Pancreas (tissue), 10 donors: ENCODE measurements at places on chromosomes 11 and 22. TPM values are rescaled to one million over a fixed set of nuclear protein-coding genes. Genes with fewer than 3 reads are reported as not detected.

The MMP12 gene
- total RNA-seq: 0.12 TPM

- no peaks in the 10 kb centered on the region for H3K4me1 ChIP-seq
- no peaks in the 10 kb centered on the region for H3K36me3 ChIP-seq
- H3K27ac ChIP-seq: no peak overlapping the region
- no peak overlapping the region for H3K4me3 ChIP-seq
These were observed 525.8 kb upstream of the FAT3 start for GRCh38 chr11:91698845-91699244.

DNA sequence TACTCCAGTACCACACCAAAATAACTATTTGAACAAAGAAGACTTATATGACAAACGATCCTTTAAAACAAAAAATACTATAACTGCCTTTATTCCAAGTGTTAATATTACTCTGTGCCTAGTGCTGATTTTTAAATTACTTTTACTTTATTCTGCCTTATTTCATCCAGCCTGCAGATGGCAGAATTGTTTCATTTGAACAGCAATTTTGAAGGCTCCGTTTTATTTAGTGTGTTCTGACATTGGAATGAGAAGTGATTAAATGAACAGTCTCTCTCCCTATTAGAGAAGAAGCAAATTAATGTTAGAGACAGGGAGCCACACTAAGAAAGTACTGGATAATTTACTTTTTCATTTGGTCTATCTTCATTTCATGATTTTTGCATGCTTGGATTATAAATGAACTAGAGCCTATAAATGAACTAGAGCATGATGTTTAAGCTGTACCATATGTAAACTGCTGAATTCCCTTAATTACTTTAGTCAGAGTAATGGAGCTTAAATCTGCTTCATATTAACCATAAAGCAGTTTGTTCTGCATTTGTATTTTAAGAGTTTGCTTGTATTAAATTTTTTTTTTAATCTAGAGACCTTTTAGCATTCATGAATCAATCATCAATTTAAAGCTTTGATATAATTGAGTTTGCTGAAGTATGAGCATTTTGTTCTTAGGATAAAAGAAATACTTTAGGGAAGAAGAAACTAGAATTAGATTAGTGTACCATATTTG is 9.8 kb downstream of the PDHX start:
- H3K36me3 ChIP-seq: no peaks in the 10 kb centered on the region
- no peak for DNase-seq
- no peaks in the 10 kb centered on the region for H3K27me3 ChIP-seq
- peaks cover 62% of the 10 kb centered on the region for H3K4me1 ChIP-seq

DNA sequence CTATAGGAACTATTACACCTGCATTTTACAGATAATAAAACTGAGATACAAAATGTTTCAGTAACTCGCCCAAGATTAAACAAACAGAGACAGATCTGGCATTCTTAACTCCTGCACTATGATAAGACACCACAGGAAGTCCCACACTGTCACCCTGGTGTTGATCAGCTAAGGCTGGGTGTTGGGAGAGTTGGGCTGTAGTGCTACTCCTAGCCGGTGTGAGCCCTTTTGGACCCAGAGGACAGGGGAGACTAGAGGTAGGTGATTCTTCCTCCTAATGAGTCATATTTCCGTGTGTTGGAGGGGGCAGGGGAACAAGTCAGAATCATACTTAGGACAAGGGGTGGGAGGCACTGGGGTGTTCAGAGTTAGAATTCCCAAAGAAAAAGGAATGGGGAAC is 353.2 kb upstream of the TENM4 start:
- H3K27me3 ChIP-seq: no peaks in the 10 kb centered on the region
- no peak overlapping the region for H3K4me3 ChIP-seq
- H3K4me1 ChIP-seq: no peaks in the 10 kb centered on the region

DNA sequence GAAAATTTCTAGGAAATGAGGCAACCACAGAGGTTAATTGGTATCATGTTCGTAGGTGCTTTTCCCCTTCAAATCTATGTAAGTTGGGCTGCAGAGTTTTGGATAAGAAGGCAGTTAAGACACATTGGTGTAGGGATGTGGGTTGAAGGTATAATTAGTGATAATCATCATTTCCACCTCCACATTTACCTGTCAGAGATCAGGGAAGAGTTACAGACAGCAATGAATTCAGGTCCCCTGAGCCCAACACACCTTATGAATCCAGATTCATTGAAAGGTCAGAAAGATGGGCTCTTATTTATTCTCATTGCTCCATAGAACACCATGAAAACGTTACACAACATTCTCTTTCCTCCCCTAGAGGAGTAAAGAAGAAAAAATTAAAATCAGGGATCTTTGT is 308.7 kb downstream of the C11orf87 start:
- no peaks in the 10 kb centered on the region for H3K36me3 ChIP-seq
- no peaks in the 10 kb centered on the region for H3K27me3 ChIP-seq
- no peak overlapping the region for H3K4me3 ChIP-seq
- DNase-seq: no peak

The TESMIN gene
- 1.4 TPM for total RNA-seq

GRCh38 chr11:93193731-93194130 is 4.1 kb downstream of the SLC36A4 start:
- no peak for DNase-seq
- no peaks in the 10 kb centered on the region for H3K36me3 ChIP-seq
- no peak overlapping the region for H3K27ac ChIP-seq
- no peaks in the 10 kb centered on the region for H3K4me1 ChIP-seq
- no peaks in the 10 kb centered on the region for H3K27me3 ChIP-seq

The PLA2G3 gene
- total RNA-seq: not detected

DNA sequence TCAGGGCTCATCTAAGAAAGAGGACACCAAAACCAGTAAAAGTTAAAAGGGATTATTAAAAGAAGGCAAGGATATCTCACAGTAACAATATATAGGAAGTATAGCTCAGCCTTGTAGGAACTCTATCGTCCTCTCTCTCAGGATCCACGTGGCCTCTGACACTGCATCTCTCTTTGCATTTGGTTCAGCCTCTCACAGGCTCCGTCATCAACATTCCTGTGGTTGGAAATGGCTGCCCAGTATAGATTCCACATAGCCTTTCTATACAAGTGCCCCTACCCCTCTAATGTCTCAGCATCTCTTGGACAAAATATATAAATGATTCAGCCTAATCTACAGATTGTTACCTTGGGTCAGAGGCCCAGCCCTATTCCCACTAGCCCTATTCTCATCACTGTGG is 101.3 kb upstream of the DBX1 start:
- H3K4me1 ChIP-seq: no peaks in the 10 kb centered on the region
- H3K27ac ChIP-seq: no peak overlapping the region
- no peaks in the 10 kb centered on the region for H3K27me3 ChIP-seq
- H3K36me3 ChIP-seq: no peaks in the 10 kb centered on the region

- peaks cover 5% of the 10 kb centered on the region for H3K36me3 ChIP-seq
- H3K27ac ChIP-seq: no peak overlapping the region
- peaks cover 7% of the 10 kb centered on the region for H3K4me1 ChIP-seq
These were observed 3.9 kb downstream of the CWF19L2 start for GRCh38 chr11:107453594-107454286.

- H3K36me3 ChIP-seq: no peaks in the 10 kb centered on the region
- peaks cover 7% of the 10 kb centered on the region for H3K4me1 ChIP-seq
- H3K4me3 ChIP-seq: no peak overlapping the region
These were observed 37.9 kb downstream of the NECTIN1 start for GRCh38 chr11:119691020-119691666.

The SYNGR1 gene
- total RNA-seq: 12.2 TPM

DNA sequence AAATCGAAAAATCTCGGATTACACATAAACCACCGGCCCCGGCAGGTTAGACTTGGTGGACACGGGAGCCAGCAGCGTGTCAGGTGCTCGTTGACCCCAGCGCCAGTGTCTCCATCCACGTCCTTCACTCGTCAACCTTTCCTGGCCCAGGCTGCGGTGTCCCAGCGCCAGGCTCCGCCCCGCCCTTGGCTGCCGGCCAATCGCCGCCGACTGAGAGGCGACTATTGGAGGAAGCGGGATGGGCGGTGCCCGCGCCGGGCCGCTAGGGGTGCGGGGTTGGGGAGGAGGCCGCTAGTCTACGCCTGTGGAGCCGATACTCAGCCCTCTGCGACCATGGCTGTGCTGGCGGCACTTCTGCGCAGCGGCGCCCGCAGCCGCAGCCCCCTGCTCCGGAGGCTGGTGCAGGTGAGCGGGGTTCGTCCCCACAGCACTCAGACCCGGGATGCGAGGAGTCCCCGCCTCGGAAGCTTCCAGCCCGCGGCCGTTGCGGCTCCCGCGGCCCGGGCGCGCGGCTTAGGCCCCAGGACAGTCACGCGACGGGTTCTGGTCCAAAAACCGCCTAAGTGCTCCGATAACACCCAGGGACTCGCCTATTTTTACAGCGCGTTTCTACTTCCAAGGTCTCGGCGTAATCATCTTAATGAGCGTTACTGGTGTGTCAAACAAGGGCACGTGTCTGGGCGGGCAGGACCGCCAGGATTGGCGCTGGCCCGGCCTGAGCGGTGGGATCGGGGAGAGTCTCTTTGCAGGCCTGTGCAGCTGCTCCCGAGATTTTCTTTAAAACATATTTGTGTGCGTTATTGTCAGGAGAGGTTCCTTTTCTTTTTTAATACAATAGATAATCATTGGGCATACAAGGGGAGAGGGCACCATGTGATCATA is at the start of gene ACAT1:
Gene ACAT1 (plus strand): TSS at position 294 of the 882 bp plus-strand sequence. CDS start 40 bp downstream, at position 334.
- peaks cover 25% of the 10 kb centered on the region for H3K4me1 ChIP-seq
- H3K27me3 ChIP-seq: no peaks in the 10 kb centered on the region

The OR56B1 gene
- total RNA-seq: not detected

- H3K4me1 ChIP-seq: no peaks in the 10 kb centered on the region
- DNase-seq: no peak
- H3K36me3 ChIP-seq: no peaks in the 10 kb centered on the region
- no peak overlapping the region for H3K27ac ChIP-seq
These were observed 26.6 kb upstream of the CRTAM start for GRCh38 chr11:122811721-122812120.

- no peaks in the 10 kb centered on the region for H3K4me1 ChIP-seq
- peak overlapping the region; percentile 67 for H3K4me3 ChIP-seq
- DNase-seq: peak; percentile 64
- H3K36me3 ChIP-seq: no peaks in the 10 kb centered on the region
These were observed 3.4 kb downstream of the CCDC89 start for GRCh38 chr11:85682330-85683305.

- peaks cover 20% of the 10 kb centered on the region for H3K36me3 ChIP-seq
- peaks cover 39% of the 10 kb centered on the region for H3K4me1 ChIP-seq
- no peaks in the 10 kb centered on the region for H3K27me3 ChIP-seq
These were observed 1.1 kb downstream of the TM7SF2 start for GRCh38 chr11:65112546-65113360.

The RAG2 gene
- not detected for total RNA-seq

The HEPHL1 gene
- not detected for total RNA-seq

The TCF20 gene
- 16.7 TPM for total RNA-seq

DNA sequence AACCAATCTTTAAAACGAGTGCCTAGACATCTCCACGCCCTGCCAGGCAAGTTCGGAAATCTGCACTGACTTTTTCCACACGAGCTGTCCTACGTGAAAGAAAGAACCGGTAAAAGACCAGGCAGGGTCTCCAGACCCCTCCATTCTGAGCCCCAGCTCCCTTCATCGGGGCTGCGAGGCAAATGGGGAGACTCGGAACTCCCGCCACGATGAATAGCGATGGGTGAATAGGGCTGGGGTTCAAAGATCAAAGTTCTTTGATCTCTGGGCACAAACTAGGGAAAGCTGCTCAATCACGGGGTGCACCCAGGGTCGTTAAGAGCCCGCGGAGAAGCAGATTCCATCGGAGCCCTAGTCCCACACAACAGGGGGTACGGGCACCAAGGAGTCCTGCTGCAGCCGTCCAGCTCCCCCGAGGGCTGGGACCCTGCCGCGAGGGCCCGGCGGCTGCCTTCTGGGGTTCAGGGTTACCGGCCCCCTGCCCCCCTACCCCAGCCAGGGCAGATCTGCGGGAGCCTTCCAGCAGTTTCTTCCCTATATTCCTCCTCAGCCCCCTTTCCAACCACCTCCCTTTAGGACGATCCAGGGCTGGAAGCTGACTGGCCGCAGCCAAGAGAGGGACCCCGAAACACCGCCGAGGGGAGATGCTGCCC is 1.1 kb downstream of the LRP4 start:
- DNase-seq: no peak
- no peaks in the 10 kb centered on the region for H3K27me3 ChIP-seq
- H3K36me3 ChIP-seq: no peaks in the 10 kb centered on the region
- no peaks in the 10 kb centered on the region for H3K4me1 ChIP-seq
- H3K27ac ChIP-seq: peak overlapping the region; percentile 33
- peak overlapping the region; percentile 61 for H3K4me3 ChIP-seq

DNA sequence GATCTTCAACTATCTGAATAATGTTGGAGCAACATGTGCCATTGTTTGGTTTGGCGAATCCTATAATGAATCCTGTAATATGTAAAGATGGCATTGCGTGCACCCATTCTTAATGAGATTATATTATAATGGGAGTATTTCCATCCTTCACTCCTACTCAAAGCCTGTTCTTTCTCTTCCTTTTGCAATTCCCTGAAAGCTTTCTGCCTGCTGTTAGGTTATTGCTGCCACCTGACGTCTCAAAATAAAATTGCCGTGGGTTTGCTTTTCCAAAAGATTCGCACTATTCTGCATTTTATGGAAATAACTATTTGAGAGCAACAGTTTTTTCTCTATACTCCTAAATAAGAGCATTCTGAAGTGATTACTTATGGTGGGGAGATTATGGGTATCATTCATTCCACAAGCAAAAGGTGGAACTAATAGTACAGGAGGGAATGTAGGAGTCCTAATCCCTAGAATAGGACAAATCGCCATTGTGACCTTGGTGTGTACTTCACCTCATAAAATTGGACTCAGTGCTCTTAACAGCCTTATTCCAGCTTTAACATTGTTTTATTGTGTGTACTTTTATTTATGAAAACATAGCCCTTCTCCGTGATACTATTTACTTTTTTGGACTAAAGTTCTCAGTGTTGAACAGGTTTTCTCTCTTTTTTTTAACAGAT is 69.6 kb upstream of the ALKBH3 start:
- no peaks in the 10 kb centered on the region for H3K36me3 ChIP-seq
- H3K27me3 ChIP-seq: no peaks in the 10 kb centered on the region

The LRRC32 gene
- 8.1 TPM for total RNA-seq

GRCh38 chr11:90434858-90435257 is 212.0 kb upstream of the CHORDC1 start:
- no peaks in the 10 kb centered on the region for H3K27me3 ChIP-seq
- H3K27ac ChIP-seq: no peak overlapping the region
- no peak for DNase-seq

The CRYBB3 gene
- total RNA-seq: not detected

- H3K4me1 ChIP-seq: no peaks in the 10 kb centered on the region
- no peak overlapping the region for H3K4me3 ChIP-seq
- H3K27me3 ChIP-seq: no peaks in the 10 kb centered on the region
- H3K36me3 ChIP-seq: no peaks in the 10 kb centered on the region
These were observed 27.5 kb upstream of the MTNR1B start for GRCh38 chr11:92941676-92942571.

GRCh38 chr22:46631113-46631512 is 10.9 kb downstream of the GRAMD4 start:
- no peak overlapping the region for H3K27ac ChIP-seq
- H3K27me3 ChIP-seq: no peaks in the 10 kb centered on the region
- DNase-seq: no peak
- H3K36me3 ChIP-seq: no peaks in the 10 kb centered on the region

GRCh38 chr22:30312053-30312452 is 14.7 kb downstream of the TBC1D10A start:
- peaks cover 36% of the 10 kb centered on the region for H3K4me1 ChIP-seq
- H3K4me3 ChIP-seq: no peak overlapping the region
- H3K27ac ChIP-seq: peak overlapping the region; percentile 77
- DNase-seq: no peak
- no peaks in the 10 kb centered on the region for H3K27me3 ChIP-seq
- no peaks in the 10 kb centered on the region for H3K36me3 ChIP-seq

The PRMT3 gene
- total RNA-seq: 7.3 TPM

GRCh38 chr22:36344106-36344827 is 43.5 kb downstream of the MYH9 start:
- H3K27me3 ChIP-seq: no peaks in the 10 kb centered on the region
- no peak overlapping the region for H3K4me3 ChIP-seq
- peaks cover 31% of the 10 kb centered on the region for H3K4me1 ChIP-seq
- H3K27ac ChIP-seq: peak overlapping the region; percentile 73
- H3K36me3 ChIP-seq: peaks cover 25% of the 10 kb centered on the region

The LRRC55 gene
- 0.21 TPM for total RNA-seq
